ENCODE measurements at places on chromosomes 2 and 18. TPM values are rescaled to one million over a fixed set of nuclear protein-coding genes. Genes with fewer than 3 reads are reported as not detected.

The GPR75 gene
- 4.4 TPM for polyA plus RNA-seq

The PPIG gene
- polyA plus RNA-seq: 7.4 TPM

The BCL2 gene
- polyA plus RNA-seq: 0.45 TPM

The EHD3 gene
- 6.9 TPM for polyA plus RNA-seq

The PLCL1 gene
- 0.79 TPM for polyA plus RNA-seq

The SRD5A2 gene
- not detected for polyA plus RNA-seq

The ACMSD gene
- not detected for polyA plus RNA-seq

The ABCG8 gene
- polyA plus RNA-seq: not detected

The FOXI3 gene
- not detected for polyA plus RNA-seq

The SGPP2 gene
- polyA plus RNA-seq: not detected

The CACNB4 gene
- polyA plus RNA-seq: 0.23 TPM

The IL1RL1 gene
- polyA plus RNA-seq: 32.2 TPM

The TRABD2A gene
- 1.0 TPM for polyA plus RNA-seq

The STARD7 gene
- polyA plus RNA-seq: 61.2 TPM

The C2orf74 gene
- polyA plus RNA-seq: 2.9 TPM

The SERPINB12 gene
- not detected for polyA plus RNA-seq

The GPR39 gene
- 0.03 TPM for polyA plus RNA-seq

The CFAP65 gene
- 0.03 TPM for polyA plus RNA-seq

The SCYGR8 gene
- not detected for polyA plus RNA-seq

The UGT1A10 gene
- not detected for polyA plus RNA-seq

The FTCDNL1 gene
- polyA plus RNA-seq: 0.19 TPM

The KCNG2 gene
- polyA plus RNA-seq: not detected

The PIGN gene
- 13.7 TPM for polyA plus RNA-seq

The CROCC2 gene
- polyA plus RNA-seq: not detected

The NOSTRIN gene
- polyA plus RNA-seq: not detected

The HOXD12 gene
- polyA plus RNA-seq: not detected

The SOWAHC gene
- polyA plus RNA-seq: 1.0 TPM
